ENCODE measurements at places on chromosomes 3 and 15. TPM values are rescaled to one million over a fixed set of nuclear protein-coding genes. Genes with fewer than 3 reads are reported as not detected.

GRCh38 chr3:158158969-158159368 lies 49.1 kb downstream of the RSRC1 start:
- no peak overlapping the region for H3K4me3 ChIP-seq
- no peak overlapping the region for H3K27ac ChIP-seq
- DNase-seq: no peak
- H3K36me3 ChIP-seq: no peaks in the 10 kb centered on the region
- H3K27me3 ChIP-seq: no peaks in the 10 kb centered on the region

ZNF660 gene
- total RNA-seq: 2.2 TPM

SNX22 gene
- 9.6 TPM for total RNA-seq

KLF13 gene
- 143 TPM for total RNA-seq

GRCh38 chr3:144128108-144128892 lies 156.7 kb downstream of the DIPK2A start:
- no peaks in the 10 kb centered on the region for H3K36me3 ChIP-seq
- no peaks in the 10 kb centered on the region for H3K27me3 ChIP-seq
- DNase-seq: no peak

DNA sequence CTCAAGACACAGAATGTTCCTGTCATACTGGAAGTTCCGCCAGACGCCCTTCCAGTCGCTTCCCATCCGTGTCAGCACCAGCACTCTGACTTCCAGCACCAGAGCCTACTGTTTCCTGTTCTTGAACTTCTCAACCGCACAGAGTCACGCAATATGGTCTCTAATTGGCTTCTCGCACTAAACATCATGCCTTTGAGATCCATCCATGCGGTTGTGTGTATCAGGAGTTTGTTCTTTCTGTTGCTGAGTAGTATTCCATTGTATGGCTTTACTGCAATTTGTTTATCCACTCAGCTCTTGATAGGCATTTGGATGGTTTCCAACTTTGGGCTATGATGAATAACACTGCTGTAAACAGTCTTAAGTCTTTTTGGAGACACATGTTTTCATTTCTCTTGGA lies 112.1 kb downstream of the LRRK1 start:
- H3K27ac ChIP-seq: no peak overlapping the region
- H3K4me3 ChIP-seq: no peak overlapping the region
- H3K4me1 ChIP-seq: peaks cover 13% of the 10 kb centered on the region

DNA sequence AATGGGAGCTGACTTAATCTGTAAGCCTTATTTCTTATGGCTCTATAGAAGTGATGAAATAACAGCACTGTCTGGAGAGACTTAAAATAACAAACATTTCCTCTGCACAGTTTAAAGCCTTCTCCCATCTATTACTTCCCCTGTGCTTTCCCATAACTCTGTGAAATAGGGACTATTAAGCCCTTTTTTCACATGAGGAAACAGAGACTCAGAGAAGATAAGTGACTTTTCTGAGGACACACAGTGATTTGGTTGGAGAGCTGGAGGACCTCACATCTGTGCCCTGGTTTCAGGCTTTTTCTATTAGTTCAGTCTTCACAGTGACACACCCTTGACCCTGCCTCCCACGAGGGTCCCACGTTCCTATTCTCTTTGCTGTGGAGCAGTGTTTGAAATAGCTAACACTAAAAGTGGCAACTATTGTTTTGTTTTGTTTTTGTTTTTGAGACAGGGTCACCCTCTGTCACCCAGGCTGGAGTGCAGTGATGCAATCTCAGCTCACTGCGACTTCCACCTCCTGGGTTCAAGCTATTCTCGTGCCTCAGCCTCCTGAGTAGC lies 82.9 kb downstream of the ST6GAL1 start:
- DNase-seq: peak; percentile 20
- H3K27me3 ChIP-seq: no peaks in the 10 kb centered on the region
- H3K4me1 ChIP-seq: peaks cover 42% of the 10 kb centered on the region
- H3K36me3 ChIP-seq: no peaks in the 10 kb centered on the region

DNA sequence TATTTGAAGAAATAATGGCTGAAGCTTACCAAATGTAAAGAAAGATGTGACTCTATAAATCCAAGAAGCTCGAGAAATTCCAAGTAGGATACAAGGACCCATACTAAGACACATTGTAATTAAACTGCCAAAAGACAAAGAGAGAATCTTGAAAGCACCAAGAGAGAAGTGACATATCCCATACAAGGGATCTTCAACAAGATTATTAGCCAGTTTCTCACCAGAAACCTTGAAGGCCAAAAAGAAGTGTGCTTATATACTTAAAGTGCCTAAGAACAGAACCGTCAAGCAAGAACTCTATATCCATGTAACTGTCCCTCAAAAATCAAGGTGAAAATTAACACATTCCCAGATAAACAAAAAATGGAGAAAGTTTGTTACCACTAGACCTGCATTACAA lies 220.5 kb downstream of the ADAMTS17 start:
- no peak overlapping the region for H3K4me3 ChIP-seq
- no peak overlapping the region for H3K27ac ChIP-seq
- no peaks in the 10 kb centered on the region for H3K36me3 ChIP-seq
- H3K27me3 ChIP-seq: no peaks in the 10 kb centered on the region
- no peaks in the 10 kb centered on the region for H3K4me1 ChIP-seq

CRBN gene
- 74.5 TPM for total RNA-seq

- no peaks in the 10 kb centered on the region for H3K27me3 ChIP-seq
- no peak overlapping the region for H3K4me3 ChIP-seq
- no peak overlapping the region for H3K27ac ChIP-seq
These were observed 336.6 kb upstream of the SLCO3A1 start for GRCh38 chr15:91516866-91517265.

CYP11A1 gene
- 1.1 TPM for total RNA-seq

DNA sequence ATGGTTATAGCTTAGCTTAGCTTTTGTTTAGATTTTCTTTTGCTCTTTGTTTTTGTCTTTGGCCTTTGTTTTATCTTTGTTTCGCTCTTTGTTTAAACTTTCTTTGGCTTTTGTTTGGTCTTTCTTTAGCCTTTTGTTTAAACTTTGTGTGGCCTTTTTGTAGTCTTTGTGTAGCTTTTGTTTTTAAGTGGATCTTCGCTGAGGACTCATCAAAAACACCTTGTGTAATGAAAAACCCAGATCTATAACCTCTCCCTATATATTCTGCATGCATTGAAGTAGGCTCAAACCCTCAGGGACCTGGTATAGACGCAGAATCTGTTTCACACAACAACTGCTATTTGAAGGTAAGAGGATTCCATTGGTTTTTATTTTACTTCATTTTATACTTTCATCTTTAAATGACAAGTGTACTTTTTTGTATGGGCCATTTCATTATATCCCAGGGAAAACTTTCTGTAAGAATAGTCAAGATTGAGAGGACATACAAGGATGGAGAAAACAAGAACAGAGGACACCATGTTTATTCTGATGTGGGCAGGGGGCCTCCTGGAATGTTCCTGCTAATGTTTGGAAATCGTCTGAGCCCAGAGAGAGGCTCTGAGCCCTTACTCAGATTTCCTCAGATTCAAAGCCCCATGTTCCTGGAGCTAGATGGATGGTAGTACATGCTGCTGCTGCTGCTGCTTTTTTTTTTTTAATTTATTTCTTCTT lies at the start of gene MOBP:
TSS of gene MOBP (plus strand) at position 287 of the 714 bp plus-strand sequence. CDS start 34,390 bp downstream, outside the sequence.
- no peak for DNase-seq
- H3K27me3 ChIP-seq: no peaks in the 10 kb centered on the region
- no peaks in the 10 kb centered on the region for H3K36me3 ChIP-seq
- H3K4me3 ChIP-seq: no peak within 1 kb of the TSS
- no peaks in the 10 kb centered on the region for H3K4me1 ChIP-seq
- no peak within 1 kb of the TSS for H3K27ac ChIP-seq

DNA sequence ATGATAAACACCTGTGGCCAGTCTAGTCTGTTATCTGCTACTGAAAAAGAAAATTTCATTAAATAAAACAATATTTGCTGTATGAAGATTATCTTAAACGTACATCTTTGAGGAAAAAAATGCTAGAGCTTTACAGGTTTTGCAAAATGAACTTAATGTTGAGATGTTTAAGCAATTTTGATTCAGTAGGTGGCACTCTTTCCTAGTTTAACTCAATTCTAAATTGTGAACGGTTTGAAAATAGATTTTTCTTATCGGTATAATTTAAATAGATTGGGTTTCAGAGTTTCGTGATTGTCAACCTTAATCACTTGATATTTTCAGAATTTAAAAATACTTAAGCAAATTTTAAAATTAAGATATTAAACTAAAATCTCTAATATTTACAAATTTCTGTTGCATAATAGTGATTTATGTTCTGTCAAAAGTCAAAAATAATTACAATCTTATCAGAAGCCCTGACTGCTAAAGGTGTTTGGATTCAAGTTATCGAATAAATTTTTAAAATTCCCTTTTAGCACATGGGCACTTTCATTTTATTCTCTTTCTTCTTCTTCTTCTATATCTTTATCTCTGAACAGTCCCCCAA lies 7.0 kb upstream of the RNF111 start:
- H3K4me1 ChIP-seq: peaks cover 21% of the 10 kb centered on the region
- DNase-seq: no peak
- no peaks in the 10 kb centered on the region for H3K36me3 ChIP-seq
- H3K27me3 ChIP-seq: no peaks in the 10 kb centered on the region

DLL4 gene
- 9.5 TPM for total RNA-seq

DNA sequence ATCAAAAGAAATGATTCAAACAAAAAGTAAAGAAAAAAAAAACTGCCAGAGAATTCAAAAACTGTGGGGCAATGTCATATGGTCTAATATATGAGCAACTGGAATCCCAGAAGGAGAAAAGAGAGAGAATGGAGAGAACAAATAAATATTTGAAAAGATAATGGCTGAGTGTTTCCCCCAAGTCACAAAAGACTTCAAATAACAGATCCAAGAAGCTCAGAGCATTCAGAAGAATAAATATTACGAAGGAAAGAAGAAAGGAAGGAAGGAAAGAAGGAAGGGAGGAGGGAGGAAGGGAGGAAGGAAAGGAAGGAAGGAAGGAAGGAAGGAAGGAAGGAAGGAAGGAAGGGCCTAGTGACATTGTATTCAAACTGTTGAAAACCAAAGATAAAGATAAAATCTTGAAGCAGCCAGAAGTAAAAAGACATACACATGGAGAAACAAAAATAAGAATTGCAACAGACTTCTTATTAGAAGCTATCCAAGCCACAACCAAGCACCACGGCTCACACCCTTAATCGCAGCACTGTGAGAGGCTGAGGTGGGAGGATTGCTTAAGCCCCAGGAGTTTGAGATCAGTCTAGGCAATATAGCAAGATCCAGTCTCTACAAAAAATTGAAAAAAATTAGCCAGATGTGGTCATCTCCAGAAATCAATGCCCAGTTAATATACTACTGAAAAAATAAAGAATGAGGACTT lies 118.9 kb upstream of the IGSF10 start:
- H3K36me3 ChIP-seq: no peaks in the 10 kb centered on the region
- H3K4me3 ChIP-seq: no peak overlapping the region
- no peaks in the 10 kb centered on the region for H3K4me1 ChIP-seq
- H3K27me3 ChIP-seq: no peaks in the 10 kb centered on the region
- DNase-seq: no peak

DNA sequence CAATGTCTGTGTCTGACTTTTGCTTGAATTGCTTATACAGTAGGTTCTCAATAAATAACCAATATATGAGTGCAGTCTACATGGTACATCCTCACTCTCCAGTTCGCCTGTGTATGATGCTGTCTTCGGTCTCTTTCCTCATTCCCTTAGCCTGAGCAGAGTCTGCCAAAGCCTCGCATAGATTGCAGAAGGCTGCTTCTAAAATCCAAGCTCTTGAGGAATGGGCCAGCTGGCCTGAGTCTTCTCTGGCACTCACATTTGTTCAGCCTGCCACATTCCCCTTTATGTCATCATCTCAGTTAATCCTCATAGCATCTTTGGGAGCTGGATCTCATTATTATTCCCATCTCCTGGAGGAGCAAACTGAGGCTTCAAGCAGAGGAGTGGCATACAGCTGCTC lies 27.2 kb upstream of the ADAMTS7 start:
- no peak overlapping the region for H3K4me3 ChIP-seq
- H3K27me3 ChIP-seq: no peaks in the 10 kb centered on the region
- no peak overlapping the region for H3K27ac ChIP-seq
- no peak for DNase-seq
- H3K4me1 ChIP-seq: no peaks in the 10 kb centered on the region

DNA sequence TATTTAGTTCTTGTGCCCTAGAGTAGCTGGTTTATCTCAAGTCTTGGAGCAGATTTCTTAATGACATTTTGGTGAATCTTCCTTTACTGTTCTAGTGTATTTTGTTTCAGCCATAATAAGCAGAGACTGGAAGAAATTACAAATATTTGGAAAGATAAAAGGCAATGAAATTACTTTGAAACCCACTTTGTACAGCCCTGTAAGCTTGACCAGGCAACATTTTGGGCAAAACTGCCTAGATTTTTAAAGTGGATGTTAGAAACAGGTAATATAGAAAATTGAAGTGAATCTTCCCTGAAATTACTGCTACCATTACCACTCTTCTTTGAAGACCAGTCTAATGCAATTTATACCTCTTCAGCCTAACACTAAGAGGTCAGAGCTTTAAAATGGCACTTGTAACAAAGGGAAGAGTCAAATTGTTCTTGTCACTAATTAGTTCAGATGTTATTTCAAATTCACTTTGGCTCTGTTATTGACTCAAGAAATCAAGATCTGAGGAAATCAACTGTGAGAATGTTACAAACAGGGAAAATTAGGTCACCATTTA lies 589.4 kb downstream of the NLGN1 start:
- no peak overlapping the region for H3K4me3 ChIP-seq
- no peak for DNase-seq
- no peak overlapping the region for H3K27ac ChIP-seq
- no peaks in the 10 kb centered on the region for H3K4me1 ChIP-seq
- H3K36me3 ChIP-seq: no peaks in the 10 kb centered on the region

NECTIN3 gene
- 23.2 TPM for total RNA-seq

GRCh38 chr15:72229947-72230196 lies 1.1 kb downstream of the PKM start:
- no peaks in the 10 kb centered on the region for H3K36me3 ChIP-seq
- H3K4me3 ChIP-seq: peak overlapping the region; percentile 100
- peaks cover 42% of the 10 kb centered on the region for H3K4me1 ChIP-seq
- no peak for DNase-seq

- DNase-seq: no peak
- no peaks in the 10 kb centered on the region for H3K36me3 ChIP-seq
- no peak overlapping the region for H3K27ac ChIP-seq
- H3K4me1 ChIP-seq: no peaks in the 10 kb centered on the region
These were observed 25.0 kb downstream of the MIX23 start for GRCh38 chr3:122357828-122358702.

GRCh38 chr3:55885721-55886120 lies 398.6 kb upstream of the WNT5A start:
- no peaks in the 10 kb centered on the region for H3K36me3 ChIP-seq
- no peak overlapping the region for H3K4me3 ChIP-seq
- DNase-seq: no peak
- no peaks in the 10 kb centered on the region for H3K4me1 ChIP-seq
- H3K27ac ChIP-seq: no peak overlapping the region

GRCh38 chr15:98506172-98506571 lies 142.2 kb upstream of the IGF1R start:
- DNase-seq: no peak
- H3K36me3 ChIP-seq: no peaks in the 10 kb centered on the region
- H3K27ac ChIP-seq: no peak overlapping the region
- no peaks in the 10 kb centered on the region for H3K27me3 ChIP-seq
- H3K4me1 ChIP-seq: peaks cover 4% of the 10 kb centered on the region

DNA sequence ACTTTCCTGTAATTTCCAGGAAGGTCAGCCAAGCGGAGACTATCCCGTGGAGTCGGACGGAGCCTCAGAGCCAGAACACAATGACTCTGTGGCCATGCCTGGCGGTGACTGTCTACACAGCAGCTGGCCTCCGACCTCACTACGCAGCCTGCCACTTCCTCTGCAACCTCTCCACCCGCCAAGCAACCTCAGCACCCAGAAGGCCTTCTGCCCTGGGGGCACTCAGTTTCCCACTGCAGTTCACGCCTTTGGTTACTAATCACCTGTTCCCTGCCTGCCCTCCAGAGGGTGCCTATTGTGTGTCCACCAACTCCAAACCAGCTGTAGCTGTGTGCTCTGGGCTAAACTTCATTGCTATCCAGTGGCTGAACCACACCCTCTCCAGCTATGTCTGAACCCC lies 44.0 kb downstream of the TM2D3 start:
- H3K4me1 ChIP-seq: no peaks in the 10 kb centered on the region
- no peak overlapping the region for H3K27ac ChIP-seq
- H3K36me3 ChIP-seq: no peaks in the 10 kb centered on the region
- DNase-seq: no peak
- H3K4me3 ChIP-seq: no peak overlapping the region

Measured in upper lobe of left lung (tissue), 6 donors.